Stimulated activated naive CD4-positive, alpha-beta T cell treated with Interleukin-2 at 50 U/mL for 16 hours (primary cell): ENCODE measurements at places on chromosomes 5 and 9.
A peak's percentile ranks its signal among the peaks of the same experiment; 100 is the strongest.

DNA sequence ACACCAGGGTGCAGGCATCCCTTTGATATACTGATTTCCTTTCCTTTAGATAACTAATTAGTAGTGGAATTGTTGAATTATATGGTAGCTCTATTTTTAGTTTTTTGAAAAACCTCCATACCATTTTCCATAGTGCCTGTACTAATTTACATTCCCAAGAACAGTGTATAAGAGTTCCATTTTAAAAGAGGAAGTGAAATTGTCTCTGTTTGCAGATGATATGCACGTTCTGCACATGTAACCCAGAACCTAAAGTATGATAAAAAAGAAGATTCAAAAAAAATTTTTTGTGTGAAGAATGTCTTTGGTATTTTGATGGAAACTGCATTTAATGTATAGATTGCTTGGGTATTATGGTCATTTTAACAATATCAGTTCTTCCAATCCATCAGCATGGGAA, 424.0 kb upstream of the CCNH start:
- DNase-seq, result no peak

DNA sequence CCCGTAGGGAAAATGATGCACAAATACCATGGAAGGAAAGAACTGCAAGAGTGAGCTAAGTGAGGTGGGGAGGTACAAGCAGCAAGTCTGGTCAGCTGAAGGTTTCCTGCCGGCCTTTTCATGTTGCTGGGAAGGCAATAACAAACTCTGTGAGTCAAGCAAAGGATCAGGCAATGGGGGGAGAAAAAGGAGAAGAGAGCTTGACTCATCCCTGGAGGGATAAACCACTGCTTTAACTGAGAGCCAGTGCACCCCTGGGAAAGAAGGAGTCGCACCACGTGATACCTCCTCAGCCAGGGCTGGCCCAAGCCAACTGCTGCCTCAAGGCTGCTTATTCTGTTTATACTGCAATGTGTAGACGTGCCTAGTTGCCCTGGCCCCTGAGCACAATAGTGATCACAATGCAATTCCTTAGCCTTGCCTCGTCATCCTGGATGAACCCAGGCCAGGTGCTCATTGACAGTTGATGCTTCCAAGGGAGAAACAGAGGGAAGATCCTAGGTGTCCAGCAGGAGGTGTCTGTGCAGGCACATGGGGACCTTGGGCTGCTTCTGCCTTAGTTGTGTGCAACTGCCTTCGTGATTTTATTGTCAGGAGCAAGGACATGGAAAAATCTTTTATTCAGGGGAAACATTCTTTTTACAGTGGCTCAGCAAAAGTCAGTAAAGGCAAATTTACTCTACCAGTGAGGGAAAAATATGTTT, 203.0 kb upstream of the TUT7 start:
- no peak for DNase-seq

DNA sequence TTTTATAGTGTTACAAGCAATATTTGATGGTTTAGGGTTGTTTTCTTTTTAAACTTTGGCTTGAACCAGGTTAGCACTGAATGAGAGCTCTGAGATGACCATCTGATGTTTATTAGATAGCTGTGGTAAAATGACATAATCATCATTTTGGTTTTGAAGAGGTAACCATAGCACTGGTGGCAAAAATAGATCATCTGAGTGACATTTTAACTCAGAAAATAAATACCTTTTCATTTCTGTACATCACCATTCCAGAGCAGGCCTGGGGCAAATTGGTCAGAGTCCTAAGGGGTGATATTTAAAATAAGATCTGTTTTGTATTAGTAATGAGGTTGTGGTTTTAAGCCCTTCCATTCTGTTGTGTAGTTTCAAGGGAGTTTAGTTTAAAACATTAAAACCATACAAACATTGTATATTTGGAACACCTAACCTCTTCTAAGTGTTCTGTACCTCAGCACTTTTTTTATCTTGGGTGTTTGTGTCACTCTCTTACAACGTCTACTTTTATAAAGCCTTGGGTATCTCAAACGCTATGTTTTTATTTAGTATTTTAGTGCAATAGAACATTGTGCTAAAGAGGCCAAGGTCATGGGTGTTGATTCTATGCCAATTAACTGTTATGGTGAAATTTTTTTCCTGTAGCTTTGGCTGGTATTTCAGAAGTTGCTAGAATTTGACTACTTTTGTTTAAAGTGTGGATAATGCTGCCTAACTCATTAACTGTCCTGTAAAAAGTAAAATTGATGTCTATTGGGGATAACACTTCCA, 166.1 kb downstream of the CD180 start:
- DNase-seq, result no peak

GRCh38 chr9:76984486-76984885, 35.0 kb upstream of the FOXB2 start:
- no peak for DNase-seq

GRCh38 chr5:13992795-13993194, 48.3 kb upstream of the DNAH5 start:
- DNase-seq, result no peak

- DNase-seq, result no peak
Observed at GRCh38 chr9:91023741-91024140, 222.1 kb downstream of the SYK start.

DNA sequence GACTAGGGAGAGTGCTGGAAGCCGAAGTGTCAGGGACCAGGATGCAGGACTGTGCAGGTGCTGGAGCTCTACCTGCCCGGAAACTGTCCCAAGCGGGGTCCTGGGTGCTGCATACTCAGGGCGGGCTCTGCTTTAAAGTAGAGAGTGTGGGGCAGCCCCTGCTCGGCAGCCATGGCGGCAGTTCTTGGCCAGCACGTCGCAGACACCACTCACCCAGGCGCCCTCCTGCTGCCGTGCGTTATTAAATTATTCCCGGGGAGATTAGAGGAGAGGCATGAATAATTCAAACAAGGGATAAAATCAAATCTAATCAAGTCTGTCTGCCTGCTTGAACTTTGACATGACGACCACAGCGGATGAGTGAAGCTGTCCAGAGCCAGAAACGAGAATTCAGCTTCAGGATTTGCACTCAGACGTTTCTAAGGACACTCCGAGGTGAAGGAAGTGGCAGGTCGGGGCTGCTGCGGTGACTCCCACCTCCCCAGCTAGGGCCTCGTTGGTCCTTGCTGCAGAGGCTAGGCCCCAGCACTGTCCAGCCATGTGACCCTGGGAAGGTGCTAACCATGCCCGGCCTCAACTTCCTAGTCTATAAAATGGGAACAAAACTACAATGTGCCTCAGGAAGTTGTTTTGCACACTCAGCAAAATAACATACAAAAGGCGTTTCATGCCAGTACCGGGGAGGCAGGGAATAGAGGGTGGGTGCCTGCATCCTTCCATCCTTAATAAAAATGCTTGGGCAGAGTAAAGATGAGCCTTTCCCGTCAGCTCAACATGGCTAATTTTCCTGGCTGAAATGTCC, 91.3 kb upstream of the ADAMTS2 start:
- DNase-seq, result no peak

DNA sequence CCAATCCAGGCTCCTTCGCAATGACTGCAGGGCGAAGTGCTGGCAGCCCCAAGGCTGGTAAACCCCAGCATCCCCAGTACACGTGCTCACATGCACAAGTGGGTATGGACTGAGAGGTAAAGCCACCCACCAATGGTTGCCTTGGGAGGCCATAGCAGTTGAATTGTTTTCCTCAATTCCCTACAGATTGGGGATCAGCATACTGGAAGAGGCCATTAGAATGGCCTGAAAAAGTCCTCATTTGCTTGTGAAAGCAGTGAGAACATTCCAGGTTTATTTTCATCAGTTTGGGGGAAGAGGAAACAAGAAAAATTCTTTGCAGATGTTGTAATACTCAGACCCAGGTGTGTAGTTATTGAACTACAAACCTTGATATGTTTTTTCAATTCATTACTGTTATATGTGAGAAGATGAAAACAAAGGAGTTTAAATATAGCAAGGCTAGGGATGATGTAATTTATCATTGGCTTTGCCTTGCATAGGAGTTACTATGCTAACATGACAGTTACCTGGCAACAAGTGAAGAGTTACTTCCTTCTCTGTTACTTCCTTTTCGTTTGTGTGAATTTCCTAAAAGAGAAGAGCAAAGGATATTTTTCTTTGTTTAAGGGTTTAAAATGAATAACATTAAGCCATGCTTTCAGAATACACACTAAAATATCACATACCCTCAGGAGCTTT, 36.4 kb downstream of the MTMR12 start:
- DNase-seq, result no peak

DNA sequence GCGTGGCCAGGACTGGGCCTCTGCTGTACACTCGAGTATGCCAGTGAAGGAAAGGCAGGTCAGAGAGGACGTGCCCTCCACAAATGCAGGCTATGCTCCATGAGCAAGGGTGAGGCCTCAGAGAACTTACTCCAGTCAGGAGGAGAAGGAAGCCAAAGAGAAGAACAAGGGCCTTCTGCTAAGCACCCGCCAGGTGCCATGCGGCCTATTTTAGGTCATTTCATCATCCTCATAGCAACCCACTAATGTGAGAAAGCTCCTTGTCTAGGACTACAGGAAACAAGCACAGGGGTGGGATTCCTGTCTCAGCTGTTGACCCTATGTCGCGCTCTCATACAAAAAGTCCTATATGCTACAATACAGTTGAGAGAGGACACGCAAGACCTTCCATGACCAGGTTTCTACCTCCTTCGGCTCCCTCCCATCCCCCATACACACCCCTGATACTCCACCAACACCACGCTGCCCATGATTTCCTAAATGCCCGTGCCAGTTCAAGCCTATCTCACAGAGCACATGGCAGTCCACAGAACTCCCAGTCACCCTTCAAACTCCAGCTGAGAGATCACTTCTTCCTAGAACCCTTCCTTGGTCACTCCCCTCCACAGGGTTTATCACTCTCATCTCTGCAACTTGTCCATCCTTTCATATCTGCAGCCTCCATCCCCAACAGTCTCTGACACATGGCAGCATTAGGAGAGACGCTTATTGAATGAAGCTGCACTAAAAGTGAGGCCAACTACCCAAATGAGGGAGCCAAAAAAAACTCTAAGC, 26.8 kb downstream of the PSMB7 start:
- no peak for DNase-seq

- DNase-seq, result no peak
Observed at GRCh38 chr5:110852053-110852452, 113.2 kb downstream of the SLC25A46 start.

- DNase-seq, result no peak
Observed at GRCh38 chr9:696332-697323, 144.9 kb upstream of the DMRT1 start.

- no peak for DNase-seq
Observed at GRCh38 chr5:150075233-150075632, 11.1 kb downstream of the CSF1R start.

GRCh38 chr5:179275381-179275878, 69.8 kb downstream of the ADAMTS2 start:
- DNase-seq, result no peak

DNA sequence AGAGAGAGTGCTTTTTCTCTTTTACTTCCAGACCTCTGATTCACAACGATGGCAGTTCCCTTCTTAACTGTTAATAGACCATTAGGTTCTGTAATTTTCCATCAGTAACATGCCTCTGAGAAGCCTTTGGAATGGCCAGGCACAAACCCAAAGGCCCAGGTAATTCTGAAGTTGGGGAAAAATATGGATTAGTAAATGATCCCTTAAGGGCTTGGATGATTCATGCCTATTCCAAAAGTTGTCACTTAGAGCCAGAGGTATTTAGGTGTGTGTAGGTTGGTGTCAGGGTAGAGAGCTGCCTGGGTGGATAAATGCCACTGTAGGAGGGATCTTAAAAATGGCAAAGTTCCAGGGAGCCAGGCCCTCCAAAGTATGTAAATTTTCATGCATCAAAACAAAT, 228.8 kb downstream of the PLK2 start:
- no peak for DNase-seq

GRCh38 chr5:158855510-158855909, 244.2 kb downstream of the EBF1 start:
- DNase-seq, result no peak

GRCh38 chr5:73392775-73393174, 55.8 kb downstream of the FOXD1 start:
- no peak for DNase-seq

DNA sequence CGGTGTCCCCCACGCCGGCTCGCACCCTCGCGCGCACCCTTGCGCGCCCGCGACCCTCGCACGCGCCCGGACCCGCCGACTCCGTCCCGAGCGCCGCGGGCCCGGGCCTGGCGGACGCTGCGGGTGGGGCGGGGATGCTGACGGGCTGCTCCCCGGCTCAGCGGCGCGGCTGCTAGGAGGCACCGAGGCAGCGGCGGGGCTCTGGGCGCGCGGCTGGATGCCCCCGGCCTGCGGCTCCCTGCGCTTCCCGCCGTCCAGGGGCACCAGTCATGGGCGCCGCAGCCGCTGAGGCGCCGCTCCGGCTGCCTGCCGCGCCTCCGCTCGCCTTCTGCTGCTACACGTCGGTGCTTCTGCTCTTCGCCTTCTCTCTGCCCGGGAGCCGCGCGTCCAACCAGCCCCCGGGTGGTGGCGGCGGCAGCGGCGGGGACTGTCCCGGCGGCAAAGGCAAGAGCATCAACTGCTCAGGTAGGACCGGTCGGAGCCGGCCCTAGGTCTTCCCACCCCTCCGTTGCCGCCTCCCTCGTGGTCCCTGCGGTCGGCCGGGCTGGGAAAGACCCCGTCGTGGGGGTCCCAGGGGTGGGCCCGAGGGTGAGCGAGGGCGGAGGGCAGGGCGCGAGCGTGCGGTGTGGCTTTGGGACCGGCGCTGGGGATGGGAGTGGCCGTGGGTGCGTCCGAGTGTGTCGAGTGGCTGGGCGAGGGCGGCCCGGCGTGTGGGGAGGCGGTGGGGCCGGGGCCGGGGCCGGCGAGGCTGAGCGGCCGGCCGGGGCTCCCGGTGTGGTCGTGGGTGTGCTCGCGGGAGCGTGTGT, 530 bp downstream of the TMEFF1 start:
- DNase-seq, result peak; percentile 13

DNA sequence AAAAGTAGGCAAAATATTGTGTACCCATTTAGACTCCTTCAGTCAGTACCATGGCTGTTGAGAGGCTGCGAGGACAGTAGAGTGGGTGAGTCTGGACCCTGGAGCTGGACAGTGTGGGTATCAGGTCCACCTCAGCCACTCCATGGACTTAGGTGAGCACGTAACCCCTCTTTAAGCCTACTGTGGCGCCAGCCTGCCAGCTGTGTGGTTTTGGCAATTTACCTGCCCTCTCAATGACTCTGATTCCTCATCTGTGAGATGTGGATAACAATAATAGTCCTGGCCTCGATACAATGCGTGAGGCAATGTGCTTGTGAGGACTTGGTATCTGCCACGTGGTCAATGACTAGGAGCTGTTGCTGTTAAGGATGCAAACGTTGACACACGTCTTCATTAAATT, 17.9 kb downstream of the SLC1A3 start:
- no peak for DNase-seq

- DNase-seq, result no peak
Observed at GRCh38 chr9:77954666-77955015, 77.0 kb downstream of the GNAQ start.

DNA sequence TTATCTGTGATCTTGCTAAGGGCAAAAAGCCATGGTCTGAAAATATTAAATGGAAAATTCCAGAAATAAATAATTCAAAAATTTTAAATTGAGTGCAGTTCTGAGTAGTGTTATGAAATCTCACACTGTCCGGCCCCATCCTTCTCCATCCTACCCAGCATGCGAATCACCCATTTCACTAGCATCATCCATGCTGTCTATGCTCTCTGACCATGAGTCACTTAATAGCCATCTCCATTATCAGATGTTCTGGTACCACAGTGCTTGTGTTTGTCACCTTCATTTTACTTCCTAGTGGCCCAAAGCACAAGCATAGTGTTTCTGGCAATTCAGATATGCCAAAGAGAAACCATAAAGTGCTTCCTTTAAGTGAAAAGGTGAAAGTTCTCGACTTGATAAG, 63.3 kb upstream of the SMC5 start:
- no peak for DNase-seq
